ENCODE measurements at places on chromosomes 1 and 21.

DNA sequence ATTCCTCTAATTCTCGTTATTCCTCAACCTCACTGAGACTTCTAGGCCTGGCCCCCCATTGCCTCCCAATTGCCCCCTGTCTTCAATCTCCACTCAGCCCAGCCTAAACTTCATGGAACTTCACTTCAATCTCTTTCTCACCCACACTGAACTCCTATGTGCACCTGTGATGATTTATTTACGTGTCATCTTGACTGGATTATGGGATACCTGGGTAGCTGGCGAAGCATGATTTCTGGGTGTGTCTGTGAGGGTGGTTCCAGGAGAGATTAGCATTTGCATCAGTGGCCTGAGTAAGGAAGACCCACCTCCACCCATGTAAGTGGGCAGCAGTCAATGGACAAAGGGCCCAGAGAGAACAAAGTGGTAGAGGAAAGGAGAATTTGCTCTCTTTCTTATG, 587.0 kb downstream of the NPHP4 start:
- no peak for DNase-seq

- DNase-seq, result no peak
These were observed 69.5 kb downstream of the LHX8 start for GRCh38 chr1:75203415-75204277.

GRCh38 chr1:47720111-47720510, 277.1 kb downstream of the TRABD2B start:
- no peak for DNase-seq

DNA sequence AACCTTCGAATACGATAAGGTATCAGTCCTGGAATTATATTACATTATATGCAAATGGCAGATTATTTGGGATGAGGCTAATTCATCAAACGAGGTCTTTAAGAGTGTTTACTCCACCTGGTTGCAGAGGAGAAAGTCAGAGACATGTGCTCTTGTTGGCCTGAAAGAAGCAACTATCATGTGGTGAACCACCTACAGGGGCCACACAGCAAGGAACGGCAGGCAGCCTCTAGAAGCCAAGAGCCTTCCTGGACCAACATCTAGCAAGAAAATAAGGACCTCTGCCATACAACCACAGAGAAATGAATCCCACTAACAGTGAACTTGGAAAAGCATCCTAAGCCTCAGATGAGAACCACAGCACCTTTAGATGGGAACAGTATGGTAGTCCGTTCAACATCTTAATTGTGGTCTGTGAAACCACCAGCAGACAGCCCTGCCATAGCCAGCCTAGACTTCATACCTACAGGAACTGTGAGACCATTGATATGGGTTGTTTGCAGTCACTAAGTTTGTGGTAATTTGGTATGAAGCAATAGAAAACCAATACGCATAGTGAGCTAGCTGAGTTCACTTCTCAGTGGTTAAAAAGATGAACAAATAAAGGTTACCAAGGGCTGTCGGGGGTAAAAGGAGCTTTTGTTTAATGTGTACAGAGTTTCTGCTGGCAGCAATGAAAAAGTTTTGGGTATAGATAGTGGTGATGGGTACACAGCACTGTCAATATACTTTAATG, 345.7 kb upstream of the RUNX1 start:
- no peak for DNase-seq

DNA sequence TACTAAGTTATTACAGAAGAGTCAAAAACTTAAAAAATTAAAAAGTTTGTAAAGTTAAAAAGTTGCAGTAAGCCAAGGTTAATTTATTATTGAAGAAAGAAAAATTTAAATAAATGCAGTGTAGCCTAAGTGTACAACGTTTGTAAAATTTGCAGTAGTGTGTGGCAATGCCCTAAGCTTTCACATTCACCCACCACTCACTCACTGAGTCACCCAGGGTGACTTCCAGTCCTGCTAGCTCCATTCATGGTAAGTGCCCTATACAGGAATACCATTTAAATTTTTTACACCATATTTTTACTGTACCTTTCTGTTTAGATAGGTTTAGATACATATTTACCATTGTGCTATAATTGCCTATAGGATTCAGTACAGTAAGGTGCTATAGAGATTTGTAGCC, 88.6 kb downstream of the CTH start:
- no peak for DNase-seq

- DNase-seq, result no peak
These were observed 938.9 kb upstream of the ADGRL4 start for GRCh38 chr1:79945391-79945790.

DNA sequence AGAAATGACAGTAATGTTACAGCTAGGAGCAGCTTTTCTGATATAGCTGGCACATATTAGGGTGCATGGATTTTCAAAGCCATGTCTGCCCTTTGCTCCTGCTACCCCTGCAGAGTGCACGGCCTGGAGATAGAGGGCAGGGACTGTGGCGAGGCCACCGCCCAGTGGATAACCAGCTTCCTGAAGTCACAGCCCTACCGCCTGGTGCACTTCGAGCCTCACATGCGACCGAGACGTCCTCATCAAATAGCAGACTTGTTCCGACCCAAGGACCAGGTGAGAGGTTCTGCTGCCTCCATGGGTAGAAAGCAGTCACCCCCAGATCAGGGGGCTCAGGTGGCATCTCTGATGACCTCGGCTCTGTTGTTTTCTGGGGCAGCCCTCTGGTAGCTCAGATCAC, 9.8 kb downstream of the MTARC1 start:
- no peak for DNase-seq
